PC-3 (cell line): ENCODE measurements at places on chromosomes 7 and 10.
A peak's percentile ranks its signal among the peaks of the same experiment; 100 is the strongest.

DNA sequence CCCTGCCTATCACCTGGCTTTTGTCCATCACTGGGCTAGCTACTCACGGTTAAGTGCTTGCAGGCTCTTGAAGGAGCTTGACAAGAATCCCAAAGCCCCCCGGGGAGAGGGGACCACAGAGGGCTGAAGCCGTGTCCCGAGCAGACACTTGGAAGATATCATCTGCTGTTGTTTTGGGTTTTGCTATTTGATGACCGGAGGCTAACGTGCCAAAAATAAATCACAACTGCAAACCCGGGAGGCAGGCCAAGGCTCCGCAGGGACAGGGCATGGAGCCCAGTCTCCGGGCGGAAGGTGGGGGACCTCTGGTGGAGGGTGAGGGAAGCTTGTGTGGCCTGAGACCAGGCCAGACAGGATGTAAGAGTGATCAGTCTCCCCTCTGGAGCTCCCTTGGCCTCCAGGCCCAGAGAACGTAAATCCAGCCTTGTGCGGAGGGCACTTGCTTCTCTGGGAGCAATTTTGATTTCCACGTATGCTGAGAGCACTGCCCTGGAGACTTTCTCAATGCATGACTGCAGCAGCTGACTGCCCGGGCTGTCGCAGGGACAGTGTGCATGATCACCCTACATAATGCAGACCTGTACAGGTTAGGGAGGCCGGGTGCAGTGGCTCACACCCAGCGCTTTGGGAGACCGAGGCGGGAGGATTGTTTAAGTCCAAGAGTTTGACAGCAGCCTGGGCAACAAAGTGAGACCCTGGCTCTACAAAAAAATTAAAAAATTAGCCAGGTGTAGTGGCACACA lies at the start of gene PHKG1:
PHKG1 (minus strand) TSS at position 164 of the 743 bp plus-strand sequence. CDS start 4,011 bp downstream, outside the sequence.
- DNase-seq: peak; percentile 63

GRCh38 chr10:44895280-44895679 lies 15.9 kb upstream of the TMEM72 start:
- no peak for DNase-seq

DNA sequence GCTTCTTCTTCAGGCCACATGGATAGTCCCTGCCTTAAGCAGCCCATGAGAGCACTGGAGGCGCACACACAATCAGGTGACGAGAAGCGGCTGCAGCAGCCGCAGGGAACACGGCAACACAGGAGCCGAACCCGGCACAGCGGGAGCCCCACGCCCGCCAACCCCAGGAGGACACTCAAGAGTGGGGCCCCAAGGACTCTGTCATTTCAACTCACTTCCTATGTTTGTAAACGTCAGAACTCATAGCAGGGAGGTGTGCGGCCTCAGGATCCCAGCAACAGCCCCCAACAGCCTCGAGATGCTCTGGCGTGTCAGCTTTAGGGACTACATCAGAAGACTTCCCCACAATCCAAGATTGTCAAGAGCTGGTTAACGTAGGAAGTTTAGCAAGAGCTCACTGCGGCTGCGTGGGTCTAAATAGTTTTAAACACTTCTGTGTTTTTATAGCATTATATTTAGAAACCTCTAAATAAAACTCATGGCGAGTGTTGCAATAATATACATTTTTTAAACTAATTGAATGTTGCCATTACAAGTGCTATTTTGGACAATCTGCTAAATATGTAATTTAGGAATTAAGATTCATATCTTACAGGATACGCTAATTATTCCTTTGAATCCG lies 123.4 kb downstream of the MAD1L1 start:
- DNase-seq: no peak

- no peak for DNase-seq
These were observed 22.5 kb upstream of the TNKS2 start for GRCh38 chr10:91775731-91776130.

GRCh38 chr10:82238291-82238690 lies 363.3 kb downstream of the NRG3 start:
- no peak for DNase-seq

- no peak for DNase-seq
These were observed 199.2 kb upstream of the MAGI2 start for GRCh38 chr7:79652619-79653018.

DNA sequence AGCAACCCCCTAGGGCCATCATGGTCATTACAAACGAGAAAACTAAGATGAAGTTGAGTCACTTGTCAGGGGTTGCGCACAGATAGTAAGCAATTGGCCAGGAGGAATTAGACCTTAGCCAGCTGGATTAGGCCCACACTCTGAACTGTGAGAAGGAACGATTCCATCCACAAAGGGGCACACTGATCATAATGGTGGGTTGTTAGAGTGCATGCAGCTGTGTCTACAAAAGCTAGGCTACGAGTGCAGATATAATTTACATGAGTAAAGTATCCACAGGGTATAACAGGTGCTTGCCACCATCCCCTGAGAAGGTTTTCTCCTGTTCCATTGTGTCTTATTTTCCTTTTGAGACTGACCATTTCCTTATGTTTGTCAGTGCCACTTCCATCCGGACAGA lies 16.6 kb upstream of the FAM170B start:
- DNase-seq: peak; percentile 21

DNA sequence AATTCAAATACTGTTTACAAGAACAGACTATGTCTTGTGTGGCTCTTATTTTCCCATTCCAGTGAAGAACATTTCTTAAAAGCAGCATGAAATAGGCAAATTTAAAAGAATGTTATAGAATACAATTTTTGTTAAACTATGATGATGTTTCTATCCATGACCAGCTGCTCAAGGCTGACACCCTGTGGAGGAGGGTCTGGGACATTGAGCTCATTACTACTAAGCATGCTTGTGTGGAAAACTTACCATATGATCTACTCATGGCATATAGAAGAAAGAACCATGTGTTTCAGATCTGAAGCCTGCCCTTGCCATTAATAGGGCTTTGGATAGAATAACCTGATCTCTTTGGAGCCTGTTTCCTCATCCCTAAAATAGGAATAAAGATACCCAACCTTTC lies 125.0 kb downstream of the FOXP2 start:
- DNase-seq: peak; percentile 16

DNA sequence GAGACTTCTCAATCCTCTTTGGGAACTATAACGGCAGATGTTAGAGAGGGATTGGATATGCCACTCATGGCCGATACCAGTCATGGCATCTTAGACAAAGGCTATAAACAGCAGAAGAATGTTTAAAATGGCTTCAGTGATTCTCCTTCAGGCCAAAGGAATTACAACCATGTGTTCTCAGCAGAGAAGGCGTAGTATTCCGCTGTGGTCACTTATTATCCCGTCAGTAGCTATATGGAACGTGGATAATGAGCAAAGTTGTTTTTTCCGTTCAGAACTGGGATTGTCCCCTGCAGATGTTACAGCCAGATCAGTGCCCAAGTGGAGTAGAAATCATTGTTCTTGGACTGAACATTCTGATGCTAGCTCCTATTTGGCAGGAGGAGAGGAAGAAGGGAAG lies 43.1 kb downstream of the TEX36 start:
- DNase-seq: no peak

DNA sequence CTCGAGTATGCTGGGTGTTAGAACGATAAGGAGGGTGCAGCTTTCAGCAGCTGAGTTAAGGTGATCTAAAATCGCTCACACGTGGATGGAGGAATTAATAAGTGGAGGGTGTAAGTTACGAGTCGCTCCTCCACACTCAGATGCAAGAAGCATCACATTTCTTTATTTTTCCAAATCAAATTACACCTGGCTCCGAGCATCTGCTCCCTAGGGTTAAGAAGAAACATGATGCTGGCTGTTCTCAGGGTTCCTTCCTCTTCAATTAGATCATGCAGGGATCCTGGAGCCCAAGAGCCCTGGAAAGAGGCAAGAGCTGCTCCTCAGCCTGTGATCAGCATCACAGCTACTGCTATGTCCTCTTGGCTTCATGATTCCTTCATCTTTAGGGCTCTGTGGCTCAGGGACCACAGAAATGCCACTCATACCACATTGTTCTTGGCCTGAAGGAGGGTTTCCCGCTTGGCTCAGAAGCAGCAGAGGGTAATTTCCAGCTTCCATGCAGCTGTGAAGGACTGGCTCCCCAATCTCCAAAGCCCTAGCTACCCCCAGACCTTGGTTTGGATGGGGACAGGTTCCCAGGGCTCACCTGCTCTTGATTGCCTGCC lies 235.9 kb upstream of the ZNF32 start:
- no peak for DNase-seq

DNA sequence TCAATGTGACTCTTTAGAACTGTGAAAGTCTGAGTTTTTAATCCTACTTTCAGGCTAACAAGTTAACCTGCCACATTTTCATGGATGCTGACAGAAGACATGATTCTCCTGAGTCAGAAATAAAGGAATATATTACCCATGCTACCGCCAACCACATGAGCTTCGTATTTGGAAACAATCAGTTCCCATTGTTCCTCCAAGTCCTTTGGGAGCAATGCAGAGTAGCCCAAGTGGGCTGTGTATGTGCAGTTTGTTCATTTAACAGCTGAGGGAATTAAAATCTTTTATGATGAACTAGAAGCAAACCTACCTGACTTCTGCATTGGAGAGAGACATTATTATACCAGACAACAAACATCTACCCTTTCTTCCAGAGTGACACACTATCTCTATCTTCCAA lies 169.3 kb upstream of the BET1 start:
- no peak for DNase-seq

- peak; percentile 79 for DNase-seq
These were observed 59.4 kb upstream of the EMX2 start for GRCh38 chr10:117483056-117483590.

GRCh38 chr7:45482451-45482850 lies 91.7 kb upstream of the ADCY1 start:
- no peak for DNase-seq

DNA sequence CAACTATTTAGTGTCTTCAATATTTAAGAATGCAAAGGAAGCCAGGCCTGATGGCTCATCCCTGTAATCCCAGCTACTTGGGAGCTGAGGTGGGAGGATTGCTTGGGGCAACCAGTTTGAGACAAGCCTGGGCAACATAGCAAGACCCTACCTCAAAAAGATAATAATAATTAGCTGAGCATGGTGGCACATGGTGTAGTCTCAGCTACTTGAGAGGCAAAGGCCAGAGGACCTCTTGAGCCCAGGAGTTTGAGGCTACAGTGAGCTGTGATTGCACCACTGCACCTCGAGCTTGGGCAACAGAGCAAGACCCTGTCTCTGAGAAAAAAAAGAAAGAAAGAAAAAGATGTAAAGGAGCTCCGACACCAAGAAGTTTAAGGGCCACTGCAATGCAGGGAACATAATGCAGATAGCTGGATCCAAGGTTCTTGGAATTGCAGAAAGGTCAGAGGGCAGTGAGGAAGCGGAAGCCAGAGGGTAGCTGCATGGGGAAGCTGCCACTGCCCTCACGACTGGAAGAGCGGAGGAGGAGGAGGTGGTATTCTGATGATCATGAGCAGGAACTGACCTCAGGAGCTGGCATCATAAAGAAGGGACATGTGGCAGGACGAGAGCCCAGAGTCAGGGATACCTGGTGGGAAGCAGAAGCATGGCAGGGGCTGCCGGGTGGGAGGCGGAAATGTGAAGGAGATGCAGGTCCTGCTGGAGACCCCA lies 60.2 kb upstream of the PODXL start:
- DNase-seq: no peak
